NCI-H2029 (cell line): ENCODE measurements at places on chromosomes 6 and 20.

GRCh38 chr20:50533061-50533460 is 22.9 kb downstream of the PTPN1 start:
- no peak for DNase-seq

DNA sequence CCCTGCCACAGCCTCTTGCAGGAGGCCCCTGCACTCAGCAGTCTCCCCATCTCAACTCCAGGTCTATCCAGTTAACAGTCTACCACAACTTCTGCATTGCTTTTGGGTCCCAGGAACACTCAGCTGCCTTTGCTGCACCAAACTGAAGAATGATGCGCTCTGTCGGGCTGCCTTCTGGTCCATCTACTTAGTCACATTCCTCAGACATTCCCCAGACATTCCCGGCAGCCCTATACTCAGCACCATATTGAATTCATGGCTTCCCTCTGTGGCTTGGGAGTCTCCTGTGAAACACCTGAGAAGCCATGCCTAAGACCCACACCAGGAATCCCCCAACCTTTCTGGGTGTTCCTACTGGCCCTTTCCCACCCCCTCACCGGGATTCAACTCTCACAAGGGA is 99.6 kb upstream of the COL21A1 start:
- no peak for DNase-seq

GRCh38 chr6:161748535-161749416 is 474.9 kb upstream of the AGPAT4 start:
- no peak for DNase-seq

DNA sequence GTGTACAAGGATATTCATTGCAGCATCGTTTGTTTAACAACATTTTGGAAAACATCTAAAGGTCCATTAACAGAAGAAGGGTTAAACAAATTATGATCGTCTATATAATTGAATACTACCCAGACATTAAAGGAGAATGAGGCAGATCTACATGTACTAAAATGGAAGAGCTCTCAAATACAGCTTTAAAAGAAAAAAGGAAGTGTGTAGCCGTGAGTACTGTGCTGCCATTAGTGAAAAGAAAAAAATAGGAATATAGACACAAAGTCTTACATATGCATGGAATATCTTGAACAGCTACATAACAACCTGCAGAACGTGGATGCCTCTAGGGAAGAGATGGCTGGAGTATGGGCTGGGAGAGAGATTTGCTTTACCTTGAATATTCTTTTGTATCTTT is 37.9 kb downstream of the PRDM1 start:
- DNase-seq: no peak

DNA sequence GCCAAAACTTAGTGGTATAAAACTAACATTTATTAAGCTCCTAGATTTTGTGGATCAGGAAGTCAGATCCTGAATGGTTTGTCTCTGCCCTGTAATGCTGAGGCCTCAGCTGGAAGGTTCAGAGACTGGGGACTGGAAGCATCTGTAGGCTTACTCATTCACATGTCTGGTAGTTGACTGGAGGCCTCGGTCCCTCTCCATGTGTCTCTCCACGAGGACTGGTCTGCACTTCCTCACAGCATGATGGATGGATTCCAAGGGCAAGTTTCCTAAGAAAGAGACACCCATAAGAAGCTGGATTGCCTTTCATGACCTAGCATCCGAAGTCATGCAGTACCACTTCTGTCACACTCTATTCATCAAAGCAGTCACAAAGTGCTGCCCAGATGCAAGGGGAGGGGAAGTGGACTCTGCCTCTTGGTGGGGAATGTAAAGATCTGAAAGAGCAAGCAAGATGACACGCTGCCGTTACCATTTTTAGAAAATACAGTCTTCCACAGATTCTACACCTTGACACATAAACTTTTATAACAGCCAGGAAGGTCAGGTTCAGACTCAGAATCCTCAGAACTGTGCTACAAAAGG is 17.2 kb upstream of the MDGA1 start:
- DNase-seq: no peak

DNA sequence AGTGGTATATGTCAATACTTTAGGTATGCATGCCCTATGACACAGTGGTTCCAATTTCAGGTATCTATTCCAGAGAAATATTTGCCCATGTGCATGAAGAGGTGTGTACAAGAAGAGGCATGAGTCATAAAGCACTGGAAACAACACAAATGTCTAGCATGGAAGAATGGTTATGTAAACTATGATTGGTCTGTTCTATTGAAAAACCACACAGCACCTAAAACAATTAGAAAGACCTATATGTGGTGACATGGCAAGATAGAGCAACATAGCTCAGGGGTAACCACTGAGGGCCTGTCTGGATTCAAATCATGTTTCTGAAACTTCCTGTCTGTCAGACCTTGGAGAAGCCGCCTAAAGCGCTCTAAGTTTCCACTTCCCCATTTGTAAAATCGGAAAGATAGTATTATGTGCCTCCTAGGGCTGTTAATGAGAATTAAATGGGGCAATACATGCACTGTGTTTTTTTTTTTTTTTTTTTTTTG is 76.0 kb upstream of the SHLD1 start:
- DNase-seq: peak; percentile 87

DNA sequence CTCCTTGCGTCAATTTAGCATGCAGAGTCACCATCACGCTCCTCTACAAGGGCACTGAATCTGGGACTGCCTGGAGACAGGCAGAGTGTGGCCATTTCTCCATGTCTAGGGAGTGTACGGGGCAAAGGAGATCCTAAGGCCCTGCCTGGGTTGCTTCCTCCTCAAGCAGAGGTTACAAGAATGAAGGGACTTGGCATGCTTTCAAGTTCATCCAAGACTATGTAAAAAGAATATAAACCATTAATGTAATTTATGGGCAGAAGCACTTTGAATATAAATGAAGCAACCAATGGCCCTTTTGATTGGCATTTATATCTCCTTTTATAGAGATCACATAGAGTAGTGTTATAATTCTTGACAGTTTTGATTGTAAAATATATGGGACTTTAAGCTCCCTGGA is 137.5 kb downstream of the BTBD3 start:
- no peak for DNase-seq

GRCh38 chr6:81767163-81767891 is 14.8 kb upstream of the TENT5A start:
- DNase-seq: peak; percentile 33

DNA sequence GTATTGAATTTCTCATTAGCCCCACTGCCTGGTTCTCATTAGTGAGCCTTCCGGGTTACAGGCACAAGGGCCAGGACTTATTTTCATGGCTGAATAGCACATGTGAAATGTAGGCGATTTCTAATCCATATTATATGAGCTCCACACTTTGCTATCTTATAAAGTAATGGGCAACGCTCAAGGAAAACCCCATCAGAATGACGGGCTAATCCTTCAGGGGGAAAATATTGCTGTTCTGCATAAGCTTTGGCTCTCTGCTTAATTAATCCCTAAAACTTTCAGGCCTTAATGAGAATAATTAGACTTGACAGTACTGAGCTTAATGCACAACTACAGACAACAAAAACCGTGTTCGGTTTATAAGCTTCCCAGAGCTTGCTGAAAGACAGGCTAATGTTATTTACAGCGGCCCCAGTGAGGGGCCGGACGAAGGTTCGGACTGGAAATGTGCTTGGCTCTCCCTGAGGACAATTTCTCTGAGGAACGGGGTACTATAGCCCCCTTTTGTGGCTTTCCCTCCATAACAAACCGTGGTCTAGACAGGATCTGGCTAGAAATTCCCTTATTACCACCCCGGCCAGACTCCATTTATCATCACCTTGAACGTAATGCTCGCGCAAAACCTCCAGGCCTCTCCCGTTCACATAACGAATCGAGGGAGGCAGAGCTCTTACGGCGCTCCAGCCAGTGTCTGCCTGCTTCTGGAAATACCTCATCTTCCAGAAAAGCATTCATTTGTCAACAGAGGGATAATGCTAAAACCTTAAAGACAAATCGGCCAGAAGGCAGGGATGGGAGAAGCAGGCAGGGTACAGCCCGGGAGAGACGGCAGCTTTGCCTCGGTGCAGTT is 164.5 kb downstream of the CD83 start:
- no peak for DNase-seq

- DNase-seq: peak; percentile 35
Measured at GRCh38 chr6:26295691-26296555, 69.1 kb upstream of the BTN3A2 start.

DNA sequence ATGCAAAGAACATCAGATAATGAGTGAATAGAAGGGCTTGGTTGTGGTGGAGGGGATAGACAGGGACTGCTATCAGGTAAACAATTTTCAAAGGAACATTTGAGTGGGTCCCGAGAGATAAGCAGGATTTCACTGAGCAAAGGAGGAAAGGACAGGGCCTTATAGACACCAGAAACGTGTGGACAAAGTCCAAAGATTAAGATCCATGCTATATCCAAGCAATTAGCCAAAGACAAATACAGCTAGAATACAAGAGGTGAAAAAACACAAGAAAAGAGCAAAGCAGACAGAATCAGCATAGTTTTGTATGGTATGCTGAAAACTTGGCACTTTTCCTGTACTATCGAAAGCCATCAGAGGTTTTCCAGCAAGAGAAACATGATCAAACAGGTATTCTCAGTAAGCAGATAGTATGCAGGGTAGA is 59.8 kb downstream of the CDK19 start:
- DNase-seq: no peak

- peak; percentile 96 for DNase-seq
Measured at GRCh38 chr6:113182370-113183141, 674.6 kb upstream of the MARCKS start.

GRCh38 chr6:135282395-135282794 is 101.3 kb downstream of the MYB start:
- DNase-seq: no peak

GRCh38 chr6:33123732-33124524 is 48.1 kb downstream of the HLA-DPB1 start:
- peak; percentile 24 for DNase-seq

GRCh38 chr6:72286911-72287311 is 335.0 kb upstream of the KCNQ5 start:
- no peak for DNase-seq

GRCh38 chr20:45695496-45695895 is 6.3 kb upstream of the WFDC13 start:
- DNase-seq: no peak

- DNase-seq: no peak
Measured at GRCh38 chr6:157033428-157034140, 256.4 kb downstream of the ARID1B start.

- no peak for DNase-seq
Measured at GRCh38 chr20:38617011-38617829, 15.6 kb downstream of the ARHGAP40 start.

GRCh38 chr20:44983093-44983674 is 16.9 kb downstream of the STK4 start:
- DNase-seq: no peak

GRCh38 chr6:66897576-66897975 is 1190.5 kb upstream of the EYS start:
- no peak for DNase-seq

DNA sequence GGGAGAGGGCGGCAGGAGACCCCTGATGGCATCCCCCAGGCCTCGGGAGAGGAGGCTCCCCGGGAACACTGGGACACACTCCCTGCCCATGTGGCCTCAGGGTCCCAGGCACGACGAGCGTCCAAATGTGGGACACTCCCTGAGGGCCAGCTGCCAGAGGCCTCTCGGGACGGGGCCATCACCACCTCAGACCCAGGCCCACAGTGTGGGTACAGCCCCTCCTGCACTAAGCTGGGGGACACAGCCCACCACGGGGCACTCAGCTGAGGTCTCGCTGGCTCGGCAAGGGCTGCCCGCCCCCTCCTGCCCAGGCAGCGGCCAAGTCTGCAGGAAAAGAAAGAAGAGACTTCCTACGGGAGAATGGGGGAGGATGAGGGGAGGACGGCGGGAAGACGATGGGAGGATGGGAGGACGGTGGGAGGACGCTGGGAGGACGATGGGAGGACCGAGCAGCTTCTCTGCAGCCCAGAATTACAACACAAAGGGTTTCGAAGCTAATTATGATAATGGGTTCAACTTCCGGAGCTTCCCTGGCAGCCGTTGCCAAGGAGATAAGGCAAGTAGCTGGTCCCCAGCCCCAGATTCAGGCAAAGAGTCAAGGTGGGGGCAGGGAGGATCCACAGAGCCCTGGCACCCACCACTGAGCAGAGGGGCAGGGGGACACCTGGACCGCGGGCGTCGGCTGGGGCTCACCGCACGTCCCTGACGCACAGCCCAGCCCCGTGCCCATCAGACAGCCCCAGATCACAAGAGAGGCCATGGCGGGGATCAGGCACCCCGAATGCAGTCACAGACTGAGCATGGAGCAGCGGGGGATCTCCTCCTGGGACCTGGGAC is 17.5 kb downstream of the KCNQ2 start:
- DNase-seq: no peak

GRCh38 chr6:163375361-163375760 is 39.2 kb upstream of the QKI start:
- DNase-seq: no peak

DNA sequence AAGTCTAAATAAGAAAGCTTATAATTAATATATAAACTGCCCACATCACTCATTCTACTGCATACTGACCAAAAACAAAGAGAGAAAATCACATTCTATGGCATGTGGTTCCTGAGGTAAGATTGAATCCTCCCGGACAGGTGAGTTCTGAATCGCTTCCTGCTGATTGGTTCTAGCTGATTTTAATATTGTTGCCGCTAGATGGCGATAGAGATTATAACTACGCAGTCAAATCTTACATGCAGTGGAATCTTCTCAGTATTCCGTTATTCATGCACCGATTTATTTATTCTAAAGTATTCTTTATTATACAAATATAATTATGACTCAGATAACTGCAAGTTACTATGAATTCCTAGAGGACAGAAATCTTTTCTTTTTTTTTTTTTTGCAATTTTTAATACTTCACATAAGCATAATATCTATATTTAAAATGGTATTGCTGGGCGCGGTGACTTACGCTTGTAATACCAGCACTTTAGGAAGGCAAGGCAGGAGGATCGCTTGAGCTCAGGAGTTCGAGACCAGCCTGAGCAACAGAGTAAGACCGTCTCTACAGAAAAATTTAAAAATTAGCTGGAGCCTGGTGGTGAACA is 24.2 kb upstream of the TMX4 start:
- peak; percentile 69 for DNase-seq

- no peak for DNase-seq
Measured at GRCh38 chr6:123712831-123713230, 76.1 kb upstream of the TRDN start.

- DNase-seq: no peak
Measured at GRCh38 chr20:39206899-39207564, 244.9 kb downstream of the DHX35 start.

GRCh38 chr20:56517641-56518040 is 6.9 kb upstream of the FAM209A start:
- DNase-seq: no peak

DNA sequence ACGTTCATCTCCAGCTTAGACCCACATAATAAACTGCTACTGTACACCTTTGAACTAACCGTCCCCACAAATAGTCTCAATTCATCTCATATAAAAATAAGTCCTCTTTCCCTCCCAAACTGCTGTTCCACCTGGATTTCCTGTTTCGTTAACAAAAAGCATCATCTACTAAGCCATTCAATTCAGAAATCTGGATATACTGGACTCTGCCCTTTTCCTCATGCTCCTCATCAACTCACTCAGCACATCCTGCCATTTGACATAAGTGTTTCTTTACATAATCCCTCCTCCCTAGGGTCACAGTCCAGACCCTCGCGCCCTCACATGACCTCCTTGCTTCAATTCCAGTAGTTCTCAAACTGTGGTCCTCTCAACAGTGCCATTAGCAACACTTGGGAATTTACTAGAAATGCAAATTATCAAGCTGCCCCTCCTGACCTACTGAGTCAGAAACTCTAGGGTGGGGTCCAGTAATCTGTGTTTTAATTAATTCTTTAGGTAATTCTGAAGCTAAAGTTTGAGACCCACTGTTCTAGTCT is 4.5 kb downstream of the MKKS start:
- no peak for DNase-seq

- DNase-seq: no peak
Measured at GRCh38 chr6:128570680-128571063, 50.3 kb upstream of the PTPRK start.

GRCh38 chr6:38549795-38550194 is 89.9 kb downstream of the BTBD9 start:
- no peak for DNase-seq
